ENCODE measurements at places on chromosomes 3 and 15.

- DNase-seq, result peak; percentile 69
These were observed 223.3 kb upstream of the TPRG1 start for GRCh38 chr3:188948281-188948996.

- DNase-seq, result no peak
These were observed 82.7 kb upstream of the FNDC3B start for GRCh38 chr3:171956705-171957104.

DNA sequence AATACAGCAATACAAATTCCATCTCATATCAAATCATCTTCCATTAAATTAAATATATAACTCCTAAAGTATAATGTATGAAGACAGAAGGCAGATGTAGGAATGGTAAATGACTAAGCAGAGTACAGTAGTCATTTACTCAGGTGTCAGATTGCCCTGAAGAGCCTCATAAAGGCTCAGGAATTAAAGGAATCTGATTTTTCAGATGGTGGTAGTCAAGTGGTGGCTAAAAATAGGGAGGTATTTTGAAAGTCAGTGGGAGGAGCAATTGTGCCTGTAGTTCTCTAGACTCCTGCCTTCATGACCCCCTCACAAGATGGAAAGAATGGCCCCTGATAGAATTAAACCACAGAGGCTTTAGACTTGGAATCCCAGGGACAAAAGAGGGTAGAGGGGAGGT lies 142.7 kb upstream of the SYNPR start:
- DNase-seq, result no peak

DNA sequence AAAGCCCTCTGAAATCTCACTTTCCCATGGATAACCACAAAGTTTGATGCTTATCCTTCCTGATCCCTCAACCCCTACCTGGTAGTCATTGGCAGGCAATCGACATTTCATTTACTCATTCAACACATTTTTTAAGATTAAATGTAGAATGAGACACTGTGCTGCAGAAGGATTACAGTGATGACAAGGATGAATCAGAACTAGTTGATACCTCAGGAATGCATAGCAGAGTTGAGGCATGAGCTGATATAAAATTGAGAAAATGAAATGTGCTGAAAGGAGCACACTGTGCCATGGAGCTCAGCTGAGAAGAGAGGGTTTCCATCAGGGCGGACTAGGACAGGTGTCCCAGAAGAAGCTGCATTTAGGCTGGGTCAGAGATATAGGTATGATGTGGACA lies 48.9 kb upstream of the ACTL6A start:
- no peak for DNase-seq

- no peak for DNase-seq
These were observed 60.1 kb downstream of the PYDC2 start for GRCh38 chr3:191521055-191521454.

DNA sequence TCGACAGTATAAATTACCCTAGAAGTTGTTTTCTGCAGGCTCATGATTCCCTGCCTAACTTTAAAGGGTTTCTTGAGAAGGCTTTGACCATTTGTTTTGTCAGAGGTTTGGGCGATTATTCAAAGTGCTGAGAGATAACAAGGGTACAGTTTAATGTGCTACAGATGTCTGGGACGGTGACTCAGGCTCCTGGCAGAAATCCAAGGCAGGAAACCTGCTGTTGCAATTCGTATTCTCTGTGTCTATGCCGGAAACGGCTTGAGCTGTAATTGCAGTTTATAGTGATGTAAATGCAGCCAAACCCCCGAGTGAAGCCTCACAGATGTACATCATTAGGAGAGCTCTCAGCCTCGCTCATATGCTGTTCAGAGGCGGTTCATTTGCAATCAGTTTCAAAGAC lies 65.6 kb downstream of the SYNPR start:
- DNase-seq, result peak; percentile 83

Data from smooth muscle cell of the brain vasculature (primary cell).